ENCODE measurements at places on chromosomes 1 and 21.

GRCh38 chr1:33010932-33011731 is 25.6 kb downstream of the AK2 start:
- no peak for DNase-seq

- no peak for DNase-seq
These were observed 798 bp downstream of the PMF1 start for GRCh38 chr1:156213644-156213966.

- DNase-seq, result no peak
These were observed 332.1 kb downstream of the PTPRC start for GRCh38 chr1:198970916-198971315.

- no peak for DNase-seq
These were observed 151.3 kb upstream of the COL6A1 start for GRCh38 chr21:45830221-45830640.

DNA sequence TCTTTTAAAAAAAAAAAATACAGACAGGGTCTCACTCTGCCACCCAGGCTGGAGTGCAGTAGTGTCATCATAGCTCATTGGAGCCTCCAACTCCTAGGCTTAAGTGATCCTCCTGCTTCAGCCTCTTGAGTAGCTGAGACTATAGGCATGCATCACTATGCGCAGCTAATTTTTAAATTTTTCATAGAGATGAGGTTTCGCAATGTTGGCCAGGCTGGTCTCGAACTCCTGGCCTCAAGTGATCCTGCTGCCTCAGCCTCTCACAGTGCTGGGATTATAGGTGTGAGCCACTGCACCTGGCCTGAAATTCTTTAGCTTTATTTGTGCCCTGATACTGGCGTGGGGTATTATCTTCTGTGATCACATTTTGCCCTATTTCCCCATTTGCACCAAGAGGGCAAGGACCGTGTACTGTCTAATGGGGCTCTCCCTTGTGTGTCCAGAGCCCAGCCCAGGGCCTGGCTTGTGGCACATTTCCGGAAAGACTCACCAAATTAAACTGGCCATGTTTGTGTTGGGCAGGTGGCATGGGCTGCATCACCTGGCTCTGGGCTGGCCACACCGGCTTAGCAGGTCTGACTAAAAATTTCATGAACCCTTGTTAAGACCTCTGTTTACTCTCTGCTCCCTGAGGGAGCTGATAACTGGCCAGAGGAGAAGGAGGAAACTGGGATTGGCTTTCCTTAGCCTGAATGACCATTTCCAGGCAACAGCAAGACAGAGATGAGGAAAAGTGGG is 32.2 kb downstream of the TRIM62 start:
- DNase-seq, result no peak

DNA sequence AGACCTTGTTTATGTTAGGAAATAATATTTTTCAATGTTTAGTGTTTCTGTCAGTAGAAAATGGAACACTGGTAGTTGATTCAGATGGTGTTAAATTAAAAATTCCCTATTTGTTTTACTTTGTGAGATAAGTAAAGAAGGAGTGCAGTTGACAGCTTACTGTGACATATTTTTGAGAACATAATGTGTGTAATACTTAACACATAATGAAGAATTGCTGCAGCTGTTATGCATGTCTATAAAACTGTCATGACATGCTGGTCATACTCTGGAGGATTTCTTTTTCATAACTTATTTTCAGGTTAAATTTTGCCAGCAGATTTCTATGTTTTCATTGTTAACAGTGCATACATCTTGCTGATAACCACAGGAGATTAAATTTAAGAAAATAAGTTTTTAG is 296.1 kb downstream of the CTH start:
- no peak for DNase-seq

DNA sequence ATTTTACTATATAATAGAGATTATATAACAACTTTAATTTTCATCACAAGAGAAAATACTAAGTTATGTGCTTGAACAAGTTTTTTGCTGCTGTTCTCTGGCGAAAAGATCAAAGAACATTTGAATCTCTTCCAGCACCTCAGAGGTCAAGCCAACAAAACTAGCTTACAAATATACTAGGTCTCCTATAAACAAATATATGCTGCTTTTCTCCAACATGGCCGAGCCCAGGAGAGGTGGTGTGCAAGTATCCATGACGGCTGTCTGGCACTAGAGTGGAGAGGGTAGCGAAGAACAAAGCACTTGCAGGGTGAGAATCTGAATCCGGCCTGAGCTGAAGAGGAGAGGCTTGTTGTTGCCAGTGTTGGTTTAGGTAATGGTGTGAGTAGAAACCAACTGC is 7.5 kb upstream of the FMO3 start:
- no peak for DNase-seq

DNA sequence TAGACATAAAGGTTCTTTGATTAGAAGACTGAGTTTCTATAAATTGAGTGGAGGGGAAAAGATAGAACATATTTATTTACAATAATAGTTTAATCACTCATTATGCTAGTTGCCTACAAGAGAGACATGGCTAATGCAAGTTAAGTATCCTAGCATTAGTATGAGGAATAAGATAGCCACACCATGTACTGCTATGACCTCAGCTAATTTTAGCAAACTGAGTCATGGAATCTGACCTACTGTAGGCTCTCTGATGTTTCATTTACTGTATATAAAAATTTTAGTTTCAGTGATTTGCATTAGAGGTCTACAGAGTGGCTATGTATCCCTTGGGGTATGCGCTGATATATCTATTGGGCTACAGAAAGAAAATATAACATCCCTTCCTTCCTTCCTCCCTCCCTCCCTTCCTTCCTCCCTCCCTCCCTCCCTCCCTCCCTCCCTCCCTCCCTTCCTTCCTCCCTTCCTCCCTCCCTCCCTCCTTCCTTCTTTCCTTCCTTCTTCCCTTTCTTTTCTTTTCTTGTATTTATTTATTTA is 5.8 kb downstream of the AGL start:
- no peak for DNase-seq

DNA sequence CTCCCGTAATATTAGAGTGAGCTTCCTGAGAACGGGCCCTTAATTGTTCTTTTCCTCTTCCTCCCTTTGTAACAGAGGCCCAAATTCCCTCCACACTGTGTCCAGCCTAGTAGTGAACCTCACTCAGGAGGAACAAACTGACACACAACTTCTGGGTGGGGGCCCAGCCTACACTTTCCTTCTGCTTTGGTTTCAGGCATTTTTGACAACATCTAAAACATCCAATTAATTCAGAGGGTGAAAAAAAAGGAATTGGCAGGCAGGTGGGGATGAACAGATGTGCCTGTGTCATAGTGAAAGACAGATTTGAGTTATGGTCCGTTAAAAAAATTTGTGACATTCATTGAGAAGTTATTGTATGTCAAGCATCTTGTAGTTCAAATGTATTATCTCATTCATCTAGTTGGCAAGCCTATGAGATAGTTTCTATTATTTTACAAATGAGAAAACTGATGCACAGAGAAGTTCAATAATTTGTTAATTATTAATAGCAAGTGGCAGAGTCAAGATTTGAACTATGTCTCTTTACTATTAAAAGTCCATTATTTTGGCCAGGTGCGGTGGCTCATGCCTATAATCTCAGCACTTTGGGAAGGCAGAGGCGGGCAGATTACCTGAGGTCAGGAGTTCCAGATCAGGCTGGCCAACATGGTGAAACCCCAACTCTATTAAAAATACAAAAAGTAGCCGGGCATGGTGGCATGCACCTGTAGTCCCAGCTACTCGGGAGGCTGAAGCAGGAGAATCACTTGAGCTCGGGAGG is 41.6 kb upstream of the LRIG2 start:
- no peak for DNase-seq

DNA sequence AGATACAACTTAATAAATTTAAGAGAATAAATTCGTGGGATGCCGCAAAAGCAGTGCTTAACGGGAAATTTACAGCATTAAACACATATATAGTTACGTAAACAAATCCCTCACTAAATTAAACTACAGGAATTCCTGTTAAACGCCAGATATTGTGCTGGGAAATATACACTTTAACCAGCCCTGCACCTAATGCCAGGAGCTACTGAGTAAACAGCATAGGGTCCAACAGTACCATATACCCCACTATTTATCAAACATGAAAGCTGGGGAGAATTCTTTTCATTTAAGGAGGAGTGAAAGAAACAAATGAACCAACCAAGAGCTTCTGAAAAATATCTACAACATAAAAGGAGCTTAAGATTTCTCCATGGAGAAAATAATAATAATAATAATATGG is 11.7 kb downstream of the FRRS1 start:
- DNase-seq, result no peak

GRCh38 chr1:10473145-10473765 is 926 bp upstream of the DFFA start:
- DNase-seq, result no peak

GRCh38 chr1:78713297-78713696 is 63.7 kb downstream of the IFI44 start:
- no peak for DNase-seq

GRCh38 chr1:216705676-216706075 is 17.6 kb downstream of the ESRRG start:
- no peak for DNase-seq

- no peak for DNase-seq
These were observed 81.1 kb downstream of the LHX4 start for GRCh38 chr1:180311011-180311730.

DNA sequence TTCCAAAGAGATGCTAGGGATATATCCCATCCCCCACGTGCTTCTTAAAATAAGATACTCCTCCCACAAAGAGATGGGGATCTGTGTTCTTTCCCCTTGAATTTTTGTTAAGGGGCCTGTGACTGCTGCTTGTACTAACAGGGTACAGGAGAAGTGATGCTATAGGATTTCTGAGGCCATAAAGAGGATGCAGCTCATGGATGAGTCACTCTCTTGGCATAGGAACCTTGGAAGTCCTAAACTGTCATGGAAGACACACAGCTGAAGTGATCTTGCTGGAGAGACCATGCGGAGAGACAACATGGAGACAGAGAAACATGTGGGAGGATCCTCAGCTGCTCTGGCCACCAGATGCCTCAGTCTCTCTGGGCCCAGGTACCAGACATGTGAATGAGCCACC is 157.2 kb downstream of the S1PR1 start:
- no peak for DNase-seq

- no peak for DNase-seq
These were observed 9.4 kb downstream of the AKNAD1 start for GRCh38 chr1:108847494-108847893.

DNA sequence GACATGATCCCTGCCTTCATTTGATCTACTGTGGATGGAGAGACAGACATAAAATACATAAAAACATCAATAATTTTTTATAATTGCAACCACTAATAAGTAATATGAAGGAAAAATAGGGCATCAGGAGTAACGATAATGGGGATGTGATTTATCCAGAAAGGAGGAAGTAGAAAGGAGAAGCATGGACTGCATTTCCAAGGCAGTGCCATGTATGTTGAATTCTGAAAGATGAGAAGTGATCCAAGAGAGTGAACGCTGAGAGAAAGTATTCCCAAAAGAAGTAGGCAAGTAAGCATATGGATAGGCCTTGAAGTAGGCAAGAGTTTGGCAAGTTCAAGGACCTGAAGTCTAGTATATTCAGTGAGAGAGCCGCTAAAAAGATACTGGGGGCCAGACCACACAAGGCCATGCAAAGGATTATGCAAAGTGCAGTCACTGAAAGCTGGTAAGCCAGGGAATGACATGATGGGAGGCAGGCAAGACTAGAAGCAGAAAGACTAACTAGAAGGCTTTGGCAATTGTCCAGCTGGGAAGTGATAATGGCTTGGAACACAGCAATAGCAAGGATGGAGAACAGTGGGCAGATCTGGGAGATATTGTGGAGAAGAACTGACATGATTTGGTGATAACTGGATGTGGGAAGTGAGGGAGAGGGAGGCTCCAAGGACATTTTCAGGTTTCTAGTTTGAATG is 85.9 kb downstream of the TM2D1 start:
- no peak for DNase-seq

GRCh38 chr1:205301842-205302588 is 19.5 kb downstream of the NUAK2 start:
- DNase-seq, result no peak

GRCh38 chr1:233183226-233184020 is 112.1 kb downstream of the PCNX2 start:
- DNase-seq, result no peak

DNA sequence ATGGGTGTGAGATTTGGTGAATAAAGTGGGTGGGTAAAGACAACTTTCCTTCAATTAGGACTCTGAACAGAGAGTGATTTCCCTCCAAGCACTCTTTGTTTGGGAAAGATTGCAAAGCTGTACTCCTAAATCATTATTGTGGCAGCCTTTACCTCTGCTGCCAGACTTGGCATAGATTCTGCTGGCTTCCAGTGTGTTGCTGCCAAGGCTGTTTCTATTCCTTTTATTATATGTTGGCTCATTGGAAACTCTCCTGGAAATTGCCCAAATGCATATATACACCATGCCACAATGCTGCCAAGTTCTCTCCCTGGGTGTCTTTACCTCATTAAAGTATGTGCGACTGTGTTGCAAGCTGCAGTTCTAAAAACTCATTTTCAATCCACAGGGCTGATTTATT is 668.0 kb downstream of the MRPL39 start:
- DNase-seq, result no peak

- no peak for DNase-seq
These were observed 541.1 kb upstream of the PRMT6 start for GRCh38 chr1:106515375-106515774.

DNA sequence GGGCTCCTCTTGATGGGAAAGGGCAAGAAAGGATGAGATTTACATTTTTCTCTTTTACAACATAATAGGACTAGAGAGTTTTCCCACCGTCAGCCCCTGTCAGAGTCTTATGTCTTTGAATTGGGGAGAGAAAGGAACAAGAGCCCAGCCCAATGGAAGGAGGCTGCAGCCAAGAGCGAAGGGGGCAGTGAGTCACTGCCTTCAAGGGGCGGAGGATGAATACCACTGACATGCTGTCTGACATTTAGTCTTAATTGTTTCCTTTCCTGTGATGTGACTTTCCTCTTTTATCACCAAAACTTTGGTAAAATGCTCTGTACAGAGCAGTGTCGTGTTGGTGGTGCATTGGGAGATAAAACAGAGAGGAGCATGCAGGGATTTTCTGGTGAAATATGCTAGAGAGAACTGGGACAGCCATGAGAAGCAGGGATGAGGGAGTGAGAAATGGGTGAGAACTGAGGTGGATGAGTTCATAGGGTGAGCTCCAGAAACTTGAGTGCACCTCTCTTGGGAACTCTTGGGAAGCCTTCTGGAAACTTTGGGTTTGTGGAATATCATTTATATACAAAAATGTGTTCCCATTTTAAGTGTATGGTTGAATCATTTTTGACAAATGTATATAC is 179.9 kb upstream of the FGGY start:
- DNase-seq, result no peak
